Stimulated activated CD8-positive, alpha-beta memory T cell treated with anti-CD3 and anti-CD28 coated beads, Interleukin-15, amount 100 ng/mL, for 24 hours (primary cell): ENCODE measurements at places on chromosomes 2 and 18.

- DNase-seq: peak; percentile 16
Observed at GRCh38 chr2:85888020-85888683, 638 bp downstream of the ST3GAL5 start.

DNA sequence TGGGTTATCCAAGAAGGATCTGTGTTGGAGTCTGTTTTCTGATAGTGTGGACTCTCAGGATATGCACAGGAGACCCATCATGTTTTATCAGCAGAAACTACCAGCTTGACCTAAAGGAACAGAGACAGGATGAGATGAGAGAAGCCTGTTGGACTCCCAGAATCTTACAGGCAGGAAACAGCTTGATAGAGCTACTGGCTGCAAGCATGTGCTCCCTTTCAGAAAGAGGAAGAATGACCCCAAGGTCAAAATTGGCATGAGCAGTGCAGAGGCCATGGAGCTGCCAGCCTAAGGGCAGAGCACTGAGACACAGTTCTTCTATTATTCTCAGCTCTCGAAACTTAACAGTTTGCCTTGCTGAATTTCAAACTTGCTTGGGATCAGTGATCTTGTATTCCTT, 135.2 kb upstream of the NFATC1 start:
- no peak for DNase-seq

- DNase-seq: no peak
Observed at GRCh38 chr18:9694952-9695495, 13.1 kb upstream of the RAB31 start.

GRCh38 chr2:159959136-159959535, 103.3 kb downstream of the PLA2R1 start:
- no peak for DNase-seq

GRCh38 chr18:48278081-48278480, 131.1 kb downstream of the ZBTB7C start:
- DNase-seq: no peak

- DNase-seq: no peak
Observed at GRCh38 chr18:55236150-55236931, 277.1 kb upstream of the CCDC68 start.

DNA sequence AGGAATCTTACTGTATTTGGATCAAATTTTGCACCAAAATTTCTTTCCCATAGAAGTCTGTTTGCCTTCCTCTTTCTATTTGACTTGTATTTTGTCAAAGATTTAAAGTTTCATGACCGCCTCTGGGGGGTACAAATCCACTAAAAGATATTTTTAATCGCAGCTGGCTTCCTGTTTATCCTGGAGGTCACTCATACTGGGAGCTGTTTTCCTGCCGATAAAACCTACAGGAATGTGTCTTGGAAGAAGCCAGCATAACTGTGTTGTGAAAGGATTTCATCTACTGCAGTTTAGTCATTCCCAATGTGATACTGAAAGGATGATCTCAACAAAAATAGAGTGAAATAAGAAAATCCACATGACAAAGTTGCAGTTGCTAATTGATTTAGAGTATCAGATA, 184.0 kb downstream of the RIT2 start:
- DNase-seq: no peak

- no peak for DNase-seq
Observed at GRCh38 chr18:52216666-52217065, 123.3 kb upstream of the DCC start.

GRCh38 chr2:85981579-85982247, 92.9 kb upstream of the ST3GAL5 start:
- DNase-seq: no peak

- DNase-seq: no peak
Observed at GRCh38 chr2:144374163-144374661, 145.7 kb downstream of the ZEB2 start.

GRCh38 chr2:186466743-186467142, 19.3 kb upstream of the ZC3H15 start:
- DNase-seq: no peak

- no peak for DNase-seq
Observed at GRCh38 chr18:46331316-46331715, 227.1 kb downstream of the HAUS1 start.

DNA sequence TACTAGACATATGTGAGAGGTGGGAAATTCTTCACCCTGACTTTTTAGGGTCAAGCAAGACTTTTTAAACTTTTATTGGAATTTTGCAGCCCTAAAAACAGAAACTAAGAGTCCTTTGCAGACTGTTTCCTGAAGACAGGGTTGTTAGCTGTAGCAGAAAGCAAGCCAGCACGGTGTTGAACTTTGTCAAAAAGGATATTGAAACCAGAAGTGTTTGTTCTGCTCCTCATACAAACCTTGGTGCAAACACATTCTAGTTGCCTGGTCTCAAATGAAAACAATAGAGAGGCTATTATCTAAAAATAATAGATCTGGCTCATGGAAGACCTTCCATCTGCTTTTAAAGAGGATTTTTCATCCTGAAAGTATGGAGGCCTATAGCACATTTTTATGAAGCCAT, 65.8 kb upstream of the IGFBP5 start:
- no peak for DNase-seq

- no peak for DNase-seq
Observed at GRCh38 chr2:7704296-7704865, 787.2 kb downstream of the RNF144A start.

- DNase-seq: no peak
Observed at GRCh38 chr18:30920757-30921156, 121.8 kb downstream of the DSC3 start.

DNA sequence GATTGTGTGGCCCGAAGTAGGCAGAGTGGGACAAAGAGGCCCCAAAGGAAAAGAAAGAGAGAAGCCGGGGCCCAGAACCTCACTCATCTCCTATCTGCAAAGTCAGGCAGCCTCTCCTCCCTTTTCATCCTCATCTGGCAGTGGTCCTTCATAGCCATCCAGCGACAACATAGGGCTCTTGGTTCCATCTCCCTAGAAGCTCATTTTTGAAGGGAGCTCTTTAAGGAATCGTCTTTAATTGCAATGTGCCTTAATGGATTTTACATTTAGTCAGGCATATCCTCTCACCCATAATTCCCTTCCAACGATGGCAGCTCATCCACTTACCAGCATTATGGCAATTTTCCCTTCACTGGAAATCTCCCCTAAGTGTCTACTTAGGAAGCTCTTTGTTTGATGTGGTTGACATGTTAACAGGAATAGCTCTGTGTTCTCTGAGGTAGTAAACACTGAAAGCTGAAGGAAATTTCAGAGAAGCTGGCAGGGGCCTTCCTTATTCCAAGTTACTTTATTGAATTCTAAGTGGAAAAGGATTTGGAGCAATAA, 780.6 kb downstream of the TSN start:
- DNase-seq: no peak

- no peak for DNase-seq
Observed at GRCh38 chr2:227507963-227508362, 36.0 kb downstream of the AGFG1 start.

DNA sequence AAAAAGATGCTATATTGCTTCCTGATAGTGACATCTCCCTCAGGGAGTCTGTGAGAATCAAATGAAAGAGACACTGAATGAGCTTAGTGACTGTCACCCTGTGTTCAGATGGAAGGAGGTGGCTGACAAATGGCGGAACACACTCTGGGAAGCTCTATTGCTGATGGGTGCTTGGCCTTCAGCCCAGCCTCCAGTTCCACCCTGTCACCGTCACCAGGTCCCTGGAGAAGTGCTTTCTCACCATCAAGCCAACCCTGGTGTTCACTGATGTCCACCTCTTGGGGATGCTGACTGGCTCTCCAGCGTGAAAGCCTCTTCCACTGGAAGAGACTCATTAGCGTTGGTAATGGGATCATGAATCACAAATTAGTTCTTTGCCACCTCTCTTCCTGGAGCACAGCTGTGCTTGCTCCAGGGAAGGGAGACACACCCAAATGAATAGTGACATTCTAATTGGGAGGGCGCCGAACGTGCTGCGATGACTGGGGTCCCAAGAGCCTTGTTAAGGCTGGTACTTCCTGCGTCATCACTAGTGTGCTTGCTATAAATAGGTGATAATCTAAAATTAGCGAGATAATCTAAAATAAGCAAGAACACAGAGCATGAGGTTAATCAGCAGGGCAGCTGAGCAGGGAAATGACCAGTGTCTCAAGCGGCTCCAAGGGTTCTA, 154.0 kb downstream of the CLIP4 start:
- no peak for DNase-seq

DNA sequence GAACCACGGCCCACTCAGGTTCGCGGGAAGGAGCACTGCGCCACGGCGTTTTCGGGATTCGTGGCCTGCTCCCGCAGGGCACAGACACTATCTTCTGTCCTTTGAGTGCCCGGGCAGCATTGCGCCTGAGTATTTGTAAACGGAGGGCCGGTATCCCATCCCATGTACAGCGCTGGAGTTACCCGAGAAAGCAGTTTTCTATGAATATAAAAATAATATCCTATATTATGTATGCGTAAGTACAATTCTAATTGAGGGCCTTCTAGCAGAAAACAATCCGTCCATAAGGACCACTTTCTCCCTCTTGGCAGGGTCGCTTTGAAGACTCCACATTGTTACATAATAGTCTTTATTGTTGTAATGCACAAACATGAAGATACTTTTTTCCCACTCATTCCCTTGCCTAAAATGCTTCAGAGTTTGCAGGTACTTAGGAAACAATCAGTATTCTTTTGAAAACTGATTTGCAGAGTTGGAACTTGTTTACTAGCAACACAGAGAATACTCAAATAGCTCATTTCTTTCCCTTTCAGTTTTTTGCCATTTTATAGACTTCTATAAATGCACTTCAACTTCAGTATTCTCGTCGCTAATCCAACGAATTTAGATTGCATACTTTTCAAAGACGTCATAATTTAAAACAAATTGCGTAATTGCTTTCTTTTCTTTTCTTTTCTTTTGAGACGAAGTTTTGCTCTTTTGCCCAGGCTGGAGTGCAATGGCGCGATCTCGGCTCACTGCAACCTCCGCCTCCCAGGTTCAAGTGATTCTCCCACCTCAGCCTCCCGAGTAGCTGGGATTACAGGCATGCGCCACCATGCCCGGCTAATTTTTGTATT, 1.0 kb upstream of the REV1 start:
- no peak for DNase-seq

GRCh38 chr18:59846814-59847490, 52.8 kb upstream of the PMAIP1 start:
- DNase-seq: no peak

DNA sequence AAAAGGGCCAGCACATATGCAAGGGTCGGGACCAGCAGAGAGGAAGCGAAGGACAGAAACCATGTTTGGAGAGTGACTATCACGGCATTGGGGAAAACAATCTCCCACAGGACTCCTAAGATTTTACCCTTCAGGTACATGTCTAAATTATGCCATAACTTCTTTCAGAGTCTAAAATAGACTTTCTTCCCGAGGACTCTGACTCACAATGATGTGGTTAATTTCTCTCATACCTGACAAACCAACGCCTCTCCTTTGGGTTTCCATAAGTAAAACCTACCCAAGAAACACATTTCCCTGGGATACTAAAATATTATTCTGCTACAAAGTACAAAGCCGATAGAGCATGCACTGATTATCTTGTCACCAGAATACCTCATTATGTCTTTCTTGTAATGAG, 127.8 kb upstream of the NETO1 start:
- no peak for DNase-seq

DNA sequence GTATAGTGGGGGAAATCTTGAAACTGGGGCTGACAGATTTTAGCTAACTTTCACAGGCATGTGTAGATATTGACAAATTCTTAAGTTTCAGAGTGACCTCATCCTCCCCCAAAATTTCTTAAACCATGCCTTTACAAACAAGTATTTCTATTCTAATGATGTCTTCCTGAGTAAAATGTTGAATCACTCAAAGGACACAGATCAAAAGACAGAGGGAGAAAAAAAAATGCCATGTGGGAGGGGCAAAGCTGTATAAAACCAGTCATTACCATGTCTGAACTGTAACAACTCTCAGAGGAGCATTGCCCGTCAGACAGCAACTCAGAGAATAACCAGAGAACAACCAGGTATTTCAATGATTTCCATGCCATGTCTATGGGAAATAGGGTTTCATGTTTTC, at the start of gene SERPINB2:
SERPINB2 (plus strand) TSS at position 282 of the 400 bp plus-strand sequence. CDS start 3,740 bp downstream, outside the sequence.
- DNase-seq: no peak

DNA sequence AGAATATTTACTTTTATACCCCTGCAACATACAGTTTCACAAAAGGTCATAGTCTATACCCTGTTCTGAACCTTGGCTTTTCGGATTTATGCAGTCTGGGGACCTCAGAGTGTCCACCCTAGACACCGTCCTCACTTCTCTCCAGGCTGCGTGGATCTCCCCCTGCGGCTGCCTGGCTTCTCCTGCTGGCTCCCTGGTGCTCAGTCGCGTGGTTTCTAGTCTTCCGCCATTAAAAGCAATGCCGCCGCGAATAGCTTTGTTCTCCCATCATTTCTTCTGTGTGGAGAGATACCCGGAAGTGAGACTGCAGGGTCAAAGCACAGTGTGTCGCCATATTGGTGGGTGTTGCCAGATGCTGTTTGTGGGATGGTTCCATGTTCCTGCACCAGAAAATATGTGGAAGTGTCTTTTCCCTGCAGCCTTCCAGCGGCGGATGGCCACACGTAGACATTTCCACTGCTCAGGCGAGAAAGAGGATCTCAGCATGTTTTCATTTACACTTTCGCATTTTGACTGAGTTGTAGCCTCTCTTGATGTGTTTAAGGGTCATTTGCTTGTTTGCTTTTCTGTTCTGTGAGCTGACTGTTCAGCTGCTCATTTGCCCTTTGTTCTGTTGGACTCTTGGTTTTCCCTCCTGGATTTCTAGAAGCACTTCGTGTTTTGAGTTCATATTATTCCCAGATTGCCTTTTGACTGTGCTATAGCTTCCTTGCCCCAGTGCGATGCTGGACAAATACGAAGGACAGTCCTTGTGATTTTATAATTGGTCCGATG, 22.9 kb upstream of the ASB1 start:
- no peak for DNase-seq

GRCh38 chr2:215914054-215914776, 99.1 kb downstream of the MREG start:
- DNase-seq: no peak

GRCh38 chr18:25453556-25454269, 101.7 kb upstream of the ZNF521 start:
- no peak for DNase-seq

DNA sequence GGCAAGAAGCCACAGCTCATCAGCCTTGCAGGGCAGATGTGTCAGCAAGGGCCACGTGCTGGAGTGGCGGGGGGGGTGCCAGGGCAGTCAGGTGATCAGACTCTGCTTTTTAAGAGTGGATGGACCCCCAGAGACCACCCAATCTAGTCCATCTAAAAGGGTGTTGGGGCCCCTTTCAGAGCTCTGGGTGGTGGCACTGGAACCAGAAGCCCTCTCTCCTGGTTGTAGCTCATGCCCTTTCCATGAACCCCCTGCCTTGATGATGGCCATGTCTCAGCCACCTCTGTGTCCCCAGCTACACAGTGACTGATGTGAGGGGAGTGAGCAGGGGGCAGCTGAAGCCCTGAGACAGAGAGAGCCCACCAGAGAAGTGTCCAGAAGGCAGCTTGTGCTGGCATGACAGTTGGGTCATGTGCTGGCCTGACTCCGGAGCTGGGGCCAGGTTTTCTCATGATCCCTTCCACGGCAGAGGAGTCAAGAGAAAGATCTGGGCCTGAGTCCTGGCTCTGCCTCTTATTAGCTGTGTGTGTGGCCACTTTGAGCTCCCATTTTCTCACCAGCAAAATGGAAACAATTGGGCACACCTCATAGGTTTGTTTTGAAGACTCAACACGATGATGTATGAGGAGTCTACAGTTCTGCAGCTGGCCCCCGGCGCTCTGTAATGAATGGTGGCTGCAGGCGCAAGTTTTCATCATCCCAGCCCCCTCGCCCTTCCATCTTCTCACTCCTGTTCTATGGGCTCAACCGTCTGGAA, 195.7 kb downstream of the ZFP36L2 start:
- DNase-seq: no peak
